ENCODE measurements at places on chromosomes 16 and 17.
A peak's percentile ranks its signal among the peaks of the same experiment; 100 is the strongest.

- H3K4me1 ChIP-seq: peaks cover 9% of the 10 kb centered on the region
- DNase-seq: no peak
- peak overlapping the region; percentile 58 for H3K27ac ChIP-seq
- H3K27me3 ChIP-seq: no peaks in the 10 kb centered on the region
Observed at GRCh38 chr16:1351215-1351581, 480 bp downstream of the TSR3 start.

- no peaks in the 10 kb centered on the region for H3K36me3 ChIP-seq
- no peak overlapping the region for H3K4me3 ChIP-seq
- DNase-seq: no peak
- no peaks in the 10 kb centered on the region for H3K4me1 ChIP-seq
- H3K27ac ChIP-seq: no peak overlapping the region
Observed at GRCh38 chr16:68995011-68995504, 110.4 kb upstream of the HAS3 start.

GRCh38 chr16:61929776-61930175 lies 106.5 kb downstream of the CDH8 start:
- no peaks in the 10 kb centered on the region for H3K36me3 ChIP-seq
- no peak overlapping the region for H3K4me3 ChIP-seq
- DNase-seq: no peak
- H3K27me3 ChIP-seq: no peaks in the 10 kb centered on the region

- H3K4me1 ChIP-seq: peaks cover under 1% of the 10 kb centered on the region
- peak overlapping the region; percentile 88 for H3K4me3 ChIP-seq
Observed at GRCh38 chr16:25106567-25107465, 4.7 kb upstream of the LCMT1 start.

- H3K4me3 ChIP-seq: no peak overlapping the region
- H3K4me1 ChIP-seq: peaks cover 9% of the 10 kb centered on the region
- DNase-seq: no peak
- no peaks in the 10 kb centered on the region for H3K36me3 ChIP-seq
Observed at GRCh38 chr17:27327397-27327796, 33.5 kb downstream of the WSB1 start.

DNA sequence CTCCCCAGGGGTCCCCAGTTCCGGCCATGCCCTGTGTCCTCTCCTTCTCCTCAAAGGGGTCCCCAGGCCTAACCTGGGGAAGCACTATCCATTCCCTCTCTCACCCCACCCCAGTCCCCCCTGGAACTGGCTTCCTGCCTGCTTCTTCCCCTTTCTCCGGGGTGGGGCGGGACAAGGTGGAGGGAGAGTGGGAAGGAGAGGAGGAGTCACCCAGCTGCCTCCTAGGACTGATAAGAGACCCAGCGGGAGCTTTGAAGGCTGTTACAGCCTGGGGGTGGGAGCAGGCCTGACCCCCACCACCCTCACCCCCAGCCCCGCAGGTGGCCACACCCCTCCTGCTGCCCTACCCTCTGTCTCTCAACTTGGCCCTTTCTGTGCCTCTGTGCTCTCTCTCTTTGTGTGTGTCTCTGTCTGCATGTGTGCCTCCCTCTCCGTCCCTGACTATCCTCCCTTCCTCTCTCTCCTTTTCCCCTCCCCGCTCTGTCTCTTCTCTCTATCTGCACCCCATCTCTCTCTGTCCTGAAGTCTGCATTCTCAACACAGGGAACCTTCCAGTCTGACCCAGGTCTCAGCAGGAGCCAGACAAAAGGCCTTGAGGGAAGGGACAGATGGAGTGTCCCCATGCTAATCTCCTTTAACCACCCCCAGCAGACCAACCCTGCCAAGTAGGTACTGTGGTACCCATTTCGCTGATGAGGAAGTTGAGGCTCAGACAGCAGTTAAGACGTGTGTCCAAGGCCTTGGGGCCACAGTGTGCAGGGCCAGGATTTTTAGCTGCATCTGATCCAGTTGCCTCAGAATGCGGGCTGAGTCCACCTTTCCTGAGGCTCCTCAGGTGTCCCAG lies 66.1 kb downstream of the RAB11FIP4 start:
- H3K4me3 ChIP-seq: no peak overlapping the region
- H3K4me1 ChIP-seq: no peaks in the 10 kb centered on the region
- no peak for DNase-seq
- H3K27ac ChIP-seq: no peak overlapping the region

GRCh38 chr17:81097943-81098308 lies 63.0 kb downstream of the BAIAP2 start:
- DNase-seq: no peak
- H3K4me1 ChIP-seq: peaks cover 36% of the 10 kb centered on the region
- H3K27ac ChIP-seq: peak overlapping the region; percentile 84
- no peaks in the 10 kb centered on the region for H3K27me3 ChIP-seq

- peak; percentile 79 for DNase-seq
- H3K4me3 ChIP-seq: no peak overlapping the region
- peaks cover 16% of the 10 kb centered on the region for H3K4me1 ChIP-seq
- H3K27me3 ChIP-seq: no peaks in the 10 kb centered on the region
- H3K27ac ChIP-seq: peak overlapping the region; percentile 87
Observed at GRCh38 chr17:20066253-20066652, 57.1 kb downstream of the SPECC1 start.

GRCh38 chr17:45844695-45845375 lies at the start of gene SPPL2C:
Gene SPPL2C (plus strand): TSS chr17:45844881. CDS start chr17:45844907, 26 bp downstream.
- no peak within 1 kb of the TSS for H3K4me3 ChIP-seq
- H3K27ac ChIP-seq: no peak within 1 kb of the TSS
- no peak for DNase-seq
- H3K27me3 ChIP-seq: no peaks in the 10 kb centered on the region
- no peaks in the 10 kb centered on the region for H3K4me1 ChIP-seq

GRCh38 chr17:64117981-64118979 lies 11.7 kb downstream of the ERN1 start:
- peak overlapping the region; percentile 46 for H3K27ac ChIP-seq
- no peak overlapping the region for H3K4me3 ChIP-seq
- H3K4me1 ChIP-seq: no peaks in the 10 kb centered on the region
- no peaks in the 10 kb centered on the region for H3K36me3 ChIP-seq

- no peaks in the 10 kb centered on the region for H3K4me1 ChIP-seq
- DNase-seq: peak; percentile 8
- no peaks in the 10 kb centered on the region for H3K27me3 ChIP-seq
- no peak overlapping the region for H3K4me3 ChIP-seq
Observed at GRCh38 chr17:57665696-57666095, 79.4 kb downstream of the CCDC182 start.

- no peak overlapping the region for H3K4me3 ChIP-seq
- no peak for DNase-seq
- H3K4me1 ChIP-seq: no peaks in the 10 kb centered on the region
- H3K27me3 ChIP-seq: no peaks in the 10 kb centered on the region
- H3K36me3 ChIP-seq: no peaks in the 10 kb centered on the region
- H3K27ac ChIP-seq: no peak overlapping the region
Observed at GRCh38 chr16:27770271-27771196, 220.6 kb downstream of the KATNIP start.

- H3K4me3 ChIP-seq: no peak overlapping the region
- no peaks in the 10 kb centered on the region for H3K36me3 ChIP-seq
- no peaks in the 10 kb centered on the region for H3K4me1 ChIP-seq
Observed at GRCh38 chr17:40490289-40490853, 11.1 kb downstream of the TNS4 start.

- no peaks in the 10 kb centered on the region for H3K36me3 ChIP-seq
- H3K27ac ChIP-seq: no peak overlapping the region
- no peak overlapping the region for H3K4me3 ChIP-seq
- no peaks in the 10 kb centered on the region for H3K4me1 ChIP-seq
- H3K27me3 ChIP-seq: no peaks in the 10 kb centered on the region
Observed at GRCh38 chr17:14580499-14580898, 279.6 kb downstream of the HS3ST3B1 start.

GRCh38 chr17:10735251-10735650 lies 5.4 kb upstream of the TMEM220 start:
- DNase-seq: no peak
- H3K36me3 ChIP-seq: no peaks in the 10 kb centered on the region
- H3K27ac ChIP-seq: no peak overlapping the region
- no peaks in the 10 kb centered on the region for H3K27me3 ChIP-seq
- H3K4me3 ChIP-seq: no peak overlapping the region
- H3K4me1 ChIP-seq: no peaks in the 10 kb centered on the region

DNA sequence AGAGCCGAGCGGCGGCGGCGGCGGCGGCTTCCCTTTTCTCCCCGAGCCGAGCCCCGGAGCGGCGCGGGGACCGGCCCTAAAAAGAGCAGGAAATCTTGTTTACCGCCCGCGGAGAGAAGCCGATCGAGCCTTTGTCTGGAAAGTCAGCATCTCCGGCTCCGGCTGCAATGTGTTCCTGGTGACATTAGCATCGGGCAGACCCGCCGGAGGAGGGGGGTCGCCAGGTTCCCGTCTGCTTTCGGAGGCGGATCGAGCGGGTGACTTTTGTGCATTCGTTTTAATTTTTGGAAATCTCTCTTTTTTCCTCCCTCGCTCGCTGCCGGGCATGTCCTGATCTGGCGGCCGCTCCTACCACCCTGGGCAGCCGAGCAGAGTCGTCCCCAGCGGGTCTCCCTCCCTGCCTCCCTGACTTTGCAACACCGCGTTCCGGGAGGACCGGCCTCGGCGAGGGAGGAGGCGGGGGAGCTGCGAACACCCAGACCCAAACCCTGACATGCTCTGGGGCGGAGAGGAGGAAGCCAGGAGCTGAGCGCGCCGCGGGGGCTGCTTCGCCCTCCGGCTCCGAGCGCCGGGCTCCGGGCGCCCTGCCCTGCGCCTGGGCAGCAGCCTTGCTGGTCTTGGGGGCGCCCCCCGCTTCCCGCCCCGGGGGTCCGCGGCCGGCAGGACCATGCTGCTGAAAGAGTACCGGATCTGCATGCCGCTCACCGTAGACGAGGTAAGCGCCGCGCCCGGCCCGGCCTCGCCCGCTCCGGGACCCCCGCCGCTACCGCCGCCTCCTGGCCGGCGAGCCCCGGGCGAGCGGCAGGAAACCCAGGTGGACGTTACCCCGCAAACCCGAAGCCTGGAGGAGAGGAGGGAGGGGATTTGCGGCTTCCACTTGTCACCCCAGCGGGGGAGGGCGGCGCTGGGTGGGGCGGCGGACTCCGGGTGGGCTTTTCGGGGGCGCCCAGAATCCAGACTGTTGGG lies 690 bp downstream of the PITPNC1 start:
- DNase-seq: peak; percentile 46
- H3K4me3 ChIP-seq: peak overlapping the region; percentile 90
- H3K4me1 ChIP-seq: no peaks in the 10 kb centered on the region
- H3K36me3 ChIP-seq: no peaks in the 10 kb centered on the region
- H3K27ac ChIP-seq: peak overlapping the region; percentile 91

GRCh38 chr17:71966055-71966454 lies 154.8 kb upstream of the SOX9 start:
- H3K36me3 ChIP-seq: no peaks in the 10 kb centered on the region
- no peak for DNase-seq
- H3K4me3 ChIP-seq: no peak overlapping the region
- H3K27me3 ChIP-seq: no peaks in the 10 kb centered on the region

DNA sequence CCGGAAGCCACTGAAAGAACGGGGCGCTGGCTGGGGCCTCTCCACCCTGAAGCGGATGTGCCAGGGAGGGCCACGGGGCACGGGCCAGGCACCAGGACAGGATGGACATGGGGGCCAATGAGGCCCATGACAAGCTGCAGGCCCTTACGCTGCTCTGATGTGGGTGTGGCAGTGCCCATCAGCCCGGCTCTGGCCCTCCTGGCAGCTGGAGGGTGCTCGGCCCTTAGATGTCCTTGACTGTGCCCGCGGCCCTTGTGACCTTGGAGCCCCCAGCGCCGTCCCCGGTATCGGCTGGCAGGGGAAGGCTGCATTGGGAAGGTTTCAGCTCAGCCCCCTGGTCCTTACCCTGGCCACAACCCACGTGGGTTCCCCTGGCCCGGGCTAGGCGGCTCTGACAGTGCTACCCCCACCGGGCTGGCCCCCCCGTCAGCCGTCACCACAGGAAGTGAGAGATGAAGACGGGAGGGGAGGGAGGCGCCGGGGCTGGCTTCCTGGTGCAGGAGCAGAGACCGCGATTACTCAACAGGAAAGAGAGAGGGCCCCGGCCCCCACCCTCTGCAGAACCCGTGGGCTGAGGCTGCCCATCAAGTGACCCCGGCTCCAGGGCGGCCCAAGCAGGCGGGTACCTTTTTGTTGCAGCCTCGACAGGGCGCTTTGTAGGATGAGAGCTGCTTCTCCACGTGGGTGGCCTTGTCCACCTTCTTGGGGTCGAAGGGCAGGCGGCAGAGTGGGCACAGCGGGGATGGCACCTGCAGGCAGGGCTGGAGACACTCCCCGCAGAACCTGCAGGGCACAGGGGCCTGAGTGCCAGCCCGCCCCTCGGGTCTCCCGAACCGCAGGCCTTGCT lies 5.3 kb downstream of the RNF166 start:
- no peaks in the 10 kb centered on the region for H3K36me3 ChIP-seq
- H3K4me3 ChIP-seq: no peak overlapping the region
- peak; percentile 62 for DNase-seq
- no peaks in the 10 kb centered on the region for H3K27me3 ChIP-seq
- H3K27ac ChIP-seq: peak overlapping the region; percentile 39

DNA sequence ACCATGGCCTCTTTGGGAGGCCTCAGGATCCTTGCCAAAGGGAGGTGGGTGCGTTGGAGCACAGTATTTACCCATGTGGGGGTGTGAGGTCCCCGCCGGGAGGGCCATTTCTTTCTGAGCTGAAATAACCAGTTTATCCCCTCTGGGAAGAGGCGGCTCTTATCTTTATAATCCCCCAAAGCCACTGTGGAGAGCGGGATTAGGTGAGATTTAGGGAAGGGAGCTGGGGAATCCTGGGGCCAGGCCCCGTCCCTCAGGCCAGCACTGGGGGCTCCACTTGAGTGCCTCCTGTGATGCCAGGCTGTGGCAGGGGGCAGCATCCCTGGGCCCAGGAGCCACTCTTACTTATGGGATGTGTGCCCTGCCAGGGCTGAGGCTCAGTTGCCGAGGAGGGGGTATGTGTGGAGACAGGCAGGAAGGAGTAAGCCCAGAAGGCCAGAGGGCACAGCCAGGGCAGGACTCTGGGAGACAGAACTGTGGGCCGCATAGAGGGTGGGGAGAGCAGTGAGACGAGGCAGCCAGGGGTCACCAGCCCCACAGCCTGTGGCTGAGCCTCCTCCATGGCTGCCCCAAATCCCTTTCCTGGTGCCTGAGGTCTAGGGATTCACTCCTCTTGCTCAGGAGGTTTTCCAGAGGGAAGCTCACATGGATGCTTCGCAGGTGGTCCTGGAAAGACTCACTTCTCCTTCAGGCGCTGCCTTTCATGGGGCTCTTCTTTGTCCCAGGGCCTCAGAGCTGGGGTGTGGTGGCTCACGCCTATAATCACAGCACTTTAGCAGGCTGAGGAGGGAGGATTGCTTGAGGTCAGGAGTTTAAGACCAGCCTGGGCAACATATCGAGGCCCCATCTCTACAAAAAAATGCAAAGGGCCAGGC lies 25.0 kb downstream of the TMEM94 start:
- DNase-seq: no peak
- H3K4me1 ChIP-seq: peaks cover 8% of the 10 kb centered on the region
- no peaks in the 10 kb centered on the region for H3K27me3 ChIP-seq
- no peaks in the 10 kb centered on the region for H3K36me3 ChIP-seq
- no peak overlapping the region for H3K4me3 ChIP-seq
- no peak overlapping the region for H3K27ac ChIP-seq

All from uterus (tissue), 4 donors.